Activated CD4-positive, alpha-beta T cell treated with anti-CD3 and anti-CD28 coated beads, Interleukin-2, amount 10 ng/mL, durations not matched to agents 24 days and 14 days (primary cell): ENCODE measurements at places on chromosomes 12 and 14. TPM values are rescaled to one million over a fixed set of nuclear protein-coding genes. Genes with fewer than 3 reads are reported as not detected.

DNA sequence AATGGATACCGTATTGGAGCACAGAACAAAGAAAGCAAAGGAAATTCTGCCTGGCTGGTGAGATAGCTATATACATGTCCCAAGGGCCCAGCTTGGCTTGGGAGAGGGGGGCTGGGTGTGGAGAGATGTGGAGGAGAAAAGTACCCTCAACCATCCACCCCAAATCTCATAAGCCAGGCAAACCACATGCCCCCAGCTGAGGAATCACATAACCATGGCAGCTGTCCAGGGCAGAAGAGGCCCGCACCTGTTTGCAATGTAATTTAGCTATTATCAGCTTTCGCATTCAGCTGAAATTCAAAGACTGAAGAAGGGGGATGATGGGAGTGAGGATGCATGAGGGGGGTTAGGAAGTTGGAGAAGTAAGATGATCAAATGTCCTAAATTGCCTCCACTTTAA, 196.1 kb downstream of the TBX5 start:
- H3K27ac ChIP-seq = no peak overlapping the region
- H3K4me3 ChIP-seq = no peak overlapping the region
- H3K27me3 ChIP-seq = no peaks in the 10 kb centered on the region
- H3K36me3 ChIP-seq = no peaks in the 10 kb centered on the region

DNA sequence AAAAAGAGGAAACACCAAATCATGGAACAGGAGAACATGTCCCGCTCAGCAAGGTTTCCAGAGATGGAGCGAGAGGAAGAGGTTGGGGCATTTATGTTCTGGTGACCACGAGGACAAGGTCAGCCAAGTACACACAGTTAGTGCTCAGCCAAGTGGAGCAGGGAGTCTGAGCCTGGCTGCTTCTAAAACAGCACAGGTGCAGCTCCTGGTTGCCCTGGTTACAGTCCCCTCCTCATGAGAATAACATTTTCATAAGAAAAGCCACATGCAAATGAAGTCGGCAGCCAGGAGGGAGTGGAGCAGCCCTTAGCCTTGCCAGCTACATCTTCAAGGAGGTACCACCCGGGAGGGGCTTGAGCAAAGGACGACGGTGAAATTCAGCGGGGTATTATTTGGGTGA, 81.8 kb downstream of the NOS1 start:
- H3K36me3 ChIP-seq = no peaks in the 10 kb centered on the region
- H3K27me3 ChIP-seq = no peaks in the 10 kb centered on the region
- DNase-seq = no peak

DNA sequence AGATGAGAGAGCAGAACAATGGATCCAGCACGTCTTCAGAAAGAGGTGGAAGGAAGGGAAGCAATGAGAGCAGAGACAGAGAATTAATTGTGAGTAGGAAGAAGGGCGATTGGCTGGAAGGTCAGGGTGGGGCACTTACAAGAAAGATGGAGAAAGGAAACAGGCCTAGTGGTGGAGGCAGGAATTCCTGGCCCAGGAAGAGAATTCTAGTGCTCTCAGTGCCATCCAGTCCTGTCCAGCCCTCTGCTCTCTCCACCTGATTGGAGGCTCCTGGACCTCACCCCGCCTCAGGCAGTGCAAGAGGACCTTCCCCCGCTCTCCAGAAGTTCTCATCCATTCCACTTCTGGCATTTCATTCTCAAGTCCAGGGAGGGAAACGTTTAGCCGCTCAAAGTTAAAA, 43.0 kb downstream of the NGB start:
- H3K27ac ChIP-seq = no peak overlapping the region
- no peaks in the 10 kb centered on the region for H3K4me1 ChIP-seq
- DNase-seq = no peak

DNA sequence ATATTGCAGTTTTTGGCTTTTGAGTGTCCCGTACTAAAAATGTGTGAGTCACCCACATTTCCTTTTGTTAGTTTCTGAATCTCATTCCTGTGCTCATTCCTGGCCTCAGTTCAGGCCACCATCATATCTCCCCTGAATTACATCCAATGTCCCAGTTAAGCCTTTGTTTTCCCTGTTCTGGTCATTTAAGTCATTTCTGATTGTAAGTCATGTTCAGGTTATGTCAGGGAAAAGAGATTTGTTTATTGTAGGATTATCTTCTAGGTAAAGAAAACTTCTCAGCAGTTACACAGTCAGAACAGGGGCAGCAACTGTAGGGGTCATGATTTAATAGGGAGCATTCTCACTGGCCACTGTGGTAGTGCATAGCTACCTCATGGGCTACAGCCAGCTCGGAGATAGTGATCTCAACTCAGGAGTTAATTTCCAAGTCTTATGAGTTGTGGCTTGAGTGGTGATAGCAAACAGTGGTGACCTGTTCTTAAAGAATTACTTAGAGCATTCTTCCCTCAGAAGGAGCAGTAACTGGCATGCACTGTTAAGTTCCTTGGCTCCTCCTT, 6.7 kb downstream of the DDX47 start:
- peaks cover 34% of the 10 kb centered on the region for H3K4me1 ChIP-seq
- H3K36me3 ChIP-seq = peaks cover 59% of the 10 kb centered on the region
- DNase-seq = no peak
- no peak overlapping the region for H3K27ac ChIP-seq
- no peak overlapping the region for H3K4me3 ChIP-seq

DNA sequence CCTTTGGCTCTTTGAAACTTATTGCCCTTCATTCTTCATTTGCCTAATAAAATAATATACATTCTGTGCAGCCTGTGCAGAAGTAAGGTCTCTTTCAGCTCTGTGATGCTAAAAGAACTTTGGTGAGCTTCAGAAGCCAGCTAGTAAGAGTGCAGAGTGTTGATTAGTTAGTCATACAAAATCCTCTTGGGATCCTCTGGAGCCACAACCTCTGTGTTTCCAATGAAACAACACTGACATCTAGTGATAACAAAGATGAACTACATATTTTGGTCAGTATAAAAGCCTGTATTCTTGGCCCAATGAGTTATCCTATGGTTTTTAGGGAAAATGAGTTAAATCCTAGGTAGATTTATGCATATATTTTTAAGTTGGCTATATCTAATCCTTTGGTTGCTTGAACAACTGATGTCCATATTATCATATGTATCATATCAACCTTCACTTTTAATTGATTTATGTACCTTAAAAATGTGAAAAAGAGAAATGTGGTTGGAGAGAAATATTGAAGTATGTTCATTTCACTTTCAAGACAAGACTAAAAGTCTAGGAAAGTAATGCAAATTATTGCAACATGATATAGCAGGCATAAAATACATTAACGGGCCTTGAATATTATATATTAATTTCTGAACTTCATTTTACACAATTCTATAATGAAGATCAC, 158.4 kb downstream of the KLHL28 start:
- H3K4me1 ChIP-seq = no peaks in the 10 kb centered on the region
- H3K36me3 ChIP-seq = no peaks in the 10 kb centered on the region
- H3K4me3 ChIP-seq = no peak overlapping the region
- DNase-seq = peak; percentile 53

DNA sequence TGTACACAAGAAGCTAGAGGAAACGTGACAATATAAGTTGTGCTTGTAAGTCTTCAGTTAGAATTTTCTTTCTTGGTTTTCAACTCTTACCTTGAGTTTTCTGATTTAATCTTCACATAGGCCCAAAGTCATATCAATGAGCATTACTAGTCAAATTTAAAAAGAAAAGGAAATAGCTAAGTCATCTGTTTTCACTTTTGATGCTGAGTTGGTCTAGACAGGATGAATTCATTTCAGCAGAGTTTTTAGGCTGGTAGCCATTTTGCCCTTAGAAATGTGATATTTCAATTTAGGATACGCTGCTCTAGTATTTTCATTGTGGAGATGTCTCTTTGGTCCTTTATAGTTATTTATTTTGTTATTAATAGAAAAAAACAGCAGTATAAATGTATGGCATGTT, 44.6 kb upstream of the KRAS start:
- no peaks in the 10 kb centered on the region for H3K36me3 ChIP-seq
- no peak overlapping the region for H3K27ac ChIP-seq
- H3K4me1 ChIP-seq = peaks cover 12% of the 10 kb centered on the region
- H3K27me3 ChIP-seq = peaks cover 7% of the 10 kb centered on the region
- no peak for DNase-seq

DNA sequence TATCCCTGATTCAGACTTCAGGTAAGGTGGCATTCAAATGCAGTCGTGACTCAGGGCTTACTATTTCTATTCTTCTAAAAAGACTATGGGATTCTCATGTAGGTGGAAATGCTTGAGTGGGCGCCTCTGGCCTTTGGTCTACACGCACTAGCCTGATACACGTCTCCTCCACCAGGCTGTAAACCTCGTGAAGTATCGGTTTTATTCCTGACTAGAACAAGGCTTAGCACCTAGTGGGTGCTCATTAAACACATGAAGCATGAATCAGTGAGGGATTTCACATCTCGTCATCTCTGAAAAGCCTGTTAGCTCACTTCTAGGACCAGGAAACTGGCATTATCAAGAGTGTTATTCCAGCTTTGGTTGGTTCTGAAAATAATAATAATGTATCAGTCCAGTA, 17.7 kb upstream of the HNF1A start:
- peak overlapping the region; percentile 62 for H3K27ac ChIP-seq
- no peaks in the 10 kb centered on the region for H3K36me3 ChIP-seq
- DNase-seq = no peak
- peaks cover 28% of the 10 kb centered on the region for H3K4me1 ChIP-seq
- H3K4me3 ChIP-seq = no peak overlapping the region

Gene CGRRF1
- 7.8 and 11.9 TPM in 2 replicates for total RNA-seq

Gene RDH11
- 66.2 and 67.7 TPM in 2 replicates for total RNA-seq

DNA sequence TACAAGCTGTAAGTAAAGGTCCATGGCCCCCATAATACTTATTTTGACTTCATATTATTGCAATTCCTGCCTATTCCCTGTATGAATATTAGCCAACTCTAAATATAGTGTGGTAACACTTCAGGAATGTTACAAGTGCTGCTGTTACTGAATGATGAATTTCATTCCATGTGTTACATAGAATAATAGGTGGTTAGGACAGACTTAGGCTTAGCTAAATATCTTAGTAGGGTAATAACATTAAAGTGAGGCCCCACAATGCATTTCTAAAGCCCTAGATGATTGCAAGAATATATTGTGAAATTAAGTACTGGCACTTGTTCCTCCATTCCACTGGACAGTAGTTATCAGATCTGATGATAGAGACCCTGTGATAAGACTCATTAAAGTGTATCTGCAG, 182.7 kb downstream of the PCNX1 start:
- no peak for DNase-seq
- no peak overlapping the region for H3K27ac ChIP-seq
- no peak overlapping the region for H3K4me3 ChIP-seq
- no peaks in the 10 kb centered on the region for H3K27me3 ChIP-seq

GRCh38 chr12:9144730-9145106, 29.0 kb upstream of the A2M start:
- H3K27me3 ChIP-seq = peaks cover 3% of the 10 kb centered on the region
- DNase-seq = no peak
- H3K4me1 ChIP-seq = peaks cover 7% of the 10 kb centered on the region
- H3K27ac ChIP-seq = no peak overlapping the region

GRCh38 chr12:119994892-119995658, 6.0 kb downstream of the BICDL1 start:
- H3K4me3 ChIP-seq = no peak overlapping the region
- no peaks in the 10 kb centered on the region for H3K27me3 ChIP-seq
- no peak overlapping the region for H3K27ac ChIP-seq
- peaks cover 83% of the 10 kb centered on the region for H3K36me3 ChIP-seq
- no peak for DNase-seq

Gene PROX2
- not detected in 2 replicates for total RNA-seq

GRCh38 chr14:61644175-61644574, 51.1 kb upstream of the HIF1A start:
- H3K4me1 ChIP-seq = peaks cover 14% of the 10 kb centered on the region
- no peak overlapping the region for H3K27ac ChIP-seq
- H3K4me3 ChIP-seq = no peak overlapping the region
- H3K36me3 ChIP-seq = no peaks in the 10 kb centered on the region
- H3K27me3 ChIP-seq = no peaks in the 10 kb centered on the region

DNA sequence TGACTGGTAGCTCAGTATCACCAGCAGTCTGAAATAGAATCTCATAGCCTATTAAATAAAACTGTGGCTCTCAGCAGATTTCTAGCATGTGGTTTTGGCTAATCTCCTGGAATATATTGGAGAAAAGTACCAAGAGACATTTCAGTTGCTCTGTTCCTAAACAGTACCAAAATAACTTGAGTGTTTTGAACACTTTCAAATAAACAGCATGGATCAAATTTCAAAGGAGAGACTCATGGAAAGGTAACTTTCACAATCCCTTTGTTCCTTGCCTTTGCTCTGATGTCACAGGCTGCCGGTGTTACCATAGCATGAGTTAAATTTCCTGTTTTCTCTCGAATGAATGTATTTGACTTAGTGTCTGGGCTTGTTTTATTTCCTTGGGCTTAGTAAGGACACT, 3.4 kb downstream of the ARG2 start:
- H3K4me1 ChIP-seq = peaks cover 33% of the 10 kb centered on the region
- peak overlapping the region; percentile 53 for H3K27ac ChIP-seq
- H3K36me3 ChIP-seq = peaks cover 1% of the 10 kb centered on the region
- no peak for DNase-seq
- H3K4me3 ChIP-seq = peak overlapping the region; percentile 7

Gene ACRBP
- 0.47 and 0.64 TPM in 2 replicates for total RNA-seq

Gene KRT3
- total RNA-seq = 0.14 TPM in 2 replicates

DNA sequence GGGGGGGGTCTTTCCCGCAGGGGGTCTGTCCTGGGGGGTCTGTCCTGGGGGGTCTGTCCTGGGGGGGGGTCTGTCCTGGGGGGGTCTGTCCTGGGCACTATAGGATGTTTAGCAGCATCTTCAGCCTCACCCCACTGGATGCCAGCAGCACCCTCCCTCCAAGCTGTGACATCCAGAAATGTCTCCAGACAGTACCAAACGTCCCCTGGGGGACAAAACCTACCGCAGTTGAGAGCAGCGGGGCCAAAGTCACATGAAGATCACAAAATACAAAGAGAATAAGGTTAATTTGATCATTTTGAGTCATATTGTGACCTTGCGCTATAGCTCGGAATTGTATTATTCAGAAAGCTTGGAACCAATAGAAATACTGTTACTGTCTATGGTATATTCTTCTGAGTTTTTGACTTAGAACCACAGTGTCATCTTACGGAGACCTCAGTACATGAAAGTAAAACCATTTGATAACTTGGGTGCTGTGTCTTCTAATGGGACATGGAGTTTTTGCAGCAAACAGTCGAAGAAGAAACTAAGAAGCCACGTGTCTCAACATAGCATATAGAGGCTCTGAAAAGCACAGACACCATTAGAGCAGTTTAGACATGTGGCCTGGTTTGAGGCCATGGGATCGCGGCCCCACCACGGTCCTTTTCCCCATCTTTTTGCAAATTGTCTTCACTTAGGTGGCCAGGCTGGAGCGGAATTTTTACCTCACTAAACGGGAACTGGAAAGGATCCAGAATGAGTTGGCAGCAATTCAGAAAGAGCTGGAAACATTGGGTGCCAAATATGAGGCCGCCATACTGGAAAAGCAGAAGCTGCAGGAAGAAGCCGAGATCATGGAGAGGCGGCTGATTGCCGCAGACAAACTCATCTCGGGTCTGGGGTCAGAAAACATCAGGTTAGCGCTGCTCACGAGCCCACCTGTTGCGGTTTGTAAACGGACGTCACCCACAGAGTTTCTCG, 59.9 kb downstream of the CCDC92 start:
- no peak for DNase-seq
- no peak overlapping the region for H3K27ac ChIP-seq
- no peaks in the 10 kb centered on the region for H3K36me3 ChIP-seq
- no peaks in the 10 kb centered on the region for H3K27me3 ChIP-seq
- peaks cover 11% of the 10 kb centered on the region for H3K4me1 ChIP-seq
- H3K4me3 ChIP-seq = no peak overlapping the region

GRCh38 chr14:21101802-21102413, 1.0 kb downstream of the TMEM253 start:
- peak; percentile 63 for DNase-seq
- H3K4me1 ChIP-seq = peaks cover 37% of the 10 kb centered on the region
- peaks cover 15% of the 10 kb centered on the region for H3K27me3 ChIP-seq
- no peaks in the 10 kb centered on the region for H3K36me3 ChIP-seq

- H3K4me3 ChIP-seq = peak overlapping the region; percentile 63
- no peak for DNase-seq
- H3K4me1 ChIP-seq = peaks cover 55% of the 10 kb centered on the region
- peaks cover 17% of the 10 kb centered on the region for H3K36me3 ChIP-seq
Measured at GRCh38 chr12:127560041-127560478, 706.9 kb upstream of the TMEM132C start.
